ENCODE measurements at places on chromosomes 4 and X. TPM values are rescaled to one million over a fixed set of nuclear protein-coding genes. Genes with fewer than 3 reads are reported as not detected.

PAGE1 gene
- polyA plus RNA-seq = not detected

- no peak for DNase-seq
Observed at GRCh38 chr4:185127021-185127925, 15.8 kb upstream of the SLC25A4 start.

DNA sequence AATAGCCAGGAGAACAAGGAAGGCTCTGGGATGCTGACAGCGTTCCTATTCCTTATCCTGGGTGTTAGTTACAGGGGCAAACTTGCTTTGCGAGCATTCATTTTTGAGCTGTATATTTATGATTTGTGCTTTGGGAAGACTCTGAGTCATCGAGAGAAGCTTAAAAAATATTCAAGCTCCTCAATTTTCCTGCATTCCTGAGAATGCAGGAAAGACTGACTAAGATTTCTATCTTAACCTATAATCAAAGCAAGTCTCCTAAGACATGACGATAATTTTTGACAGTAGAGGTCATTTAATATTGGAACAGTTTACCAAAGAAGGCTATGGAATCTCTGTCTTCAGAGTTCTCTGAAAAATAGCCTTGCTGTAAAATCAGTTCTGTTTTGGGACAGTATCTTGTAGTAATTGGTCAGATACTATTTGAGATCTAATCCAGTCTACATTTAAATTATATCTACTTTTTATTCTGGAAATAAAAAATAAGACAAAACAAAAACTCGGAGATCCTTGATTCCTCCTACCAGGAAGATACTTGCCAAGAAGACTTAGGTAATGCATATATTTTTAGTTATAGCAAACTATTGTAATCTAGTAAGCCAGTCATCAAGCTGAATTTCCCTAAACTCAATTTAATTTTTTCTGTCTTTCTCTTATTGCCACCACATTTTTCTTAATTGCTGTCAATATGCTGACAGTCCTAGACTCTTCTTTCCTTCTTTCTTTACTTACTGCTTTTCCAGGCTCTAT is 31.7 kb downstream of the BBS12 start:
- no peak for DNase-seq

- DNase-seq = no peak
Observed at GRCh38 chrX:22603060-22603459, 330.3 kb downstream of the CBLL2 start.

PRRG3 gene
- polyA plus RNA-seq = 7.0 TPM

DNA sequence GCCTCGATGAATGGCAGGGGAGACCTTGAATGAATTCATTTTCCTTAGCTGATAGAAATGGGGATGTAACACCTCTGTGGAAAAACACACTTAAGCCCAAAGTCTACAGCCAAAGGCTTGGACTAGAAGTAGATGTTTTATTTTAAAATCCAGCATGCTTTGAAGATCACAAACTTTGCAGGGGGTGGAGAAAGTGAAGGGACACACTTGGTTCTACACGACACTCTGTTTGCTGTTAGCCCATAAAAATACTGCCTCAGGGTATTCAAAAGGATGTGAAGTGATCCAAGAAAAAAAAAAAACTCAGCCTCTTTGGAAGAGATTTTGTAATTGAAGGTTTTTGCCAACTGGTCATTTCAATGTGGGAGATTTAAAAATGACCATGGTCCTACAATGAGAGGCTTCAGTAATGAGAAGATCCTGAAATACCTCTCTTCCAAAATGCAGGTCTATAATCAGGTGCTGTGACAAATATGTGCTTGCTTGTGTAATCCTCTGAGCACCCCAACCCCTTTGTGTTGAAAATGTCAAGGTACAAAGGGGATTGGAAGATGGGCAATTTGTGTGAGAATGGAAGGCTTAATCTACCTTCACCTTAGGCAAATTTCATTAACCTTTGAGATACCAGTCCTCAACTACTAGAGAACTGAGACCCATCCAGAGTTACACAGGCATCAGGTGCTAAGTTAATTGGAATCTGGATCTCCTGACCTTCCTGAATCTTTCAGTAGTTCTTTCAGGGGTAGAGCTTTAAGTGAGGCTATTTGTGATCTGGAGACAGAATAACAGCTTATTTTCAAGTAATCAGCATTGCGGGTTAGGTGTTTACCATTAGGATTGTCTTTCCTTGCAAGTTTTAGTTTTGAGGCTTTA is 82.5 kb downstream of the HS6ST2 start:
- DNase-seq = no peak

DNA sequence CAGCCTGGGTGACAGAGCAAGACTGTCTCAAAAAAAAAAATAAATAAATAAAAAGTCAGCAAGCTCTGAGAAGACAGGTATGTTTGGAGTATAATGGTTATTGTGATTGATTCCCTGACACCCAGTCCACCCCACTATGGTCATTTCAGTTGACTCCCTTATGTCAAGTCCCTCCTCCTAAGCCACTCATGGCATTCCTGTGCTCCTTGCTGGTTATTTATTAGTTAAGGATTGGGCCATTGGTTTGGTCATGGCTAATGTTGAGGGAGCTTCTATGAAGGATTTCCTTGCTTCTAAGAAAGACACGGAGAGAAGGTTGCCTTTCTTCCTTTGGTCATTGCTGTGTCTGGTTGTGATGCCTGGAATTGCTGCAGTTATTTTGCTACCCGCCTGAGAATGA is 140.1 kb downstream of the UCHL1 start:
- DNase-seq = no peak

DNA sequence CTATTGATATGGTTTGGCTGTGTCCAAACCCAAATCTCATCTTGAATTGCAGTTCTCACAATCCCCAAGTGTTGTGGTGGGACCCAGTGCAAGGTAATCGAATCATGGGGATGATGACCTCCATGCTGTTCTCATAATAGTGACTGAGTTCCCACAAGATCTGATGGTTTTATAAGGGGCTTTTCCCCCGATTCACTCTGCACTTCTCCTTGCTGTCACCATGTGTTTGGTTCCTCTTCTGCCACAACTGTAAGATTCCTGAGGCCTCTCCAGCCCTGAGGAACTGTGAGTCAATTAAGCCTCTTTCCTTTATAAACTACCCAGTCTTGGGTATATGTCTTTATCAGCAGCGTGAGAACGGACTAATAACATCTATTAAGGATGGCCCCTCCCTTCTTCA is 68.8 kb downstream of the FBXW7 start:
- DNase-seq = no peak

GRCh38 chr4:159071178-159071968 is 31.5 kb upstream of the RAPGEF2 start:
- no peak for DNase-seq

- DNase-seq = no peak
Observed at GRCh38 chrX:23103546-23103945, 103.8 kb downstream of the DDX53 start.

ADGRG4 gene
- not detected for polyA plus RNA-seq

- DNase-seq = no peak
Observed at GRCh38 chrX:10111364-10112148, 45.2 kb upstream of the CLCN4 start.

DNA sequence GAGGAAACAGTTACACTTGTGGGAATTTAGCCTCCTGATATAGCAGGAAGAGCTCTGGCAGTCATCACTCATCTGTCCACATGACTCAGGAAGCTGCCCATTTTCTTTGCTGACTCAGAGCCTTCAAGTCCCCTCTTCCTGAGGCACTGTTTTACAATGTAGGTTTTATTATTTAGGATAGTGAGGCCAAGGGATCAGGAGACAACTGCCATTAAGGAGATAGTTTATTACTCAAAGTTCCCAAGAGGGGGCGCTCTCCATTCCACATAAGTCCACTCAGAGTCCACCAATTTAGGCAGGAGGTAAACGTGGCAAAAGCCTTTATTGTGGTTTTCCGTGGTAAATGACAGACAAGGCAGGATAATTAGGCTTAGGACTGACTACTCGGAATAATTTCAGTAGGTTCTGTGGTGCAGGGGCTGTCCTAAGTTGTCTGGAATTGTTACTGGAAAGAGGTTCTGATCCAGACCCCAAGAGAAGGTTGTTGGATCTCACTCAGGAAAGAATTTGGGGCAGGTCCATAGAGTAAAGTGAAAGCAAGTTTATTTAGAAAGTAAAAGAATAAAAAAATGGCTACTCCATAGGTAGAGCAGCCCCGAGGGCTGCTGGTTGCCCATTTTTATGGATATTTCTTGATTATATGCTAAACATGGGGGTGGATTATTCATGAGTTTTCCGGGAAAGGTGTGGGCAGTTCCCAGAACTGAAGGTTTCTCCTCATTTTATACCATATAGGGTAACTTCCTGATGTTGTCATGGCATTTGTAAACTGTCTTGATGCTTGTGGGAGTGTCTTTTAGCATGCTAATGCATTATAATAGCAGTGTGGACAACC is 96.0 kb upstream of the RAB40AL start:
- no peak for DNase-seq

- no peak for DNase-seq
Observed at GRCh38 chr4:73777612-73778011, 37.2 kb downstream of the CXCL8 start.

MAGEB1 gene
- polyA plus RNA-seq = not detected

- no peak for DNase-seq
Observed at GRCh38 chrX:15973946-15974345, 119.3 kb upstream of the AP1S2 start.

Data from right renal cortex interstitium (tissue), 3 donors.